Activated CD4-positive, CD25-positive, alpha-beta regulatory T cell treated with anti-CD3 and anti-CD28 coated beads, Interleukin-2, amount 50 U/mL, for 72 hours (primary cell): ENCODE measurements at places on chromosomes 13 and 19.

- no peak for DNase-seq
Measured at GRCh38 chr19:1612114-1613086, 7.1 kb upstream of the UQCR11 start.

- DNase-seq = no peak
Measured at GRCh38 chr19:14482172-14482941, 7.2 kb upstream of the PTGER1 start.

DNA sequence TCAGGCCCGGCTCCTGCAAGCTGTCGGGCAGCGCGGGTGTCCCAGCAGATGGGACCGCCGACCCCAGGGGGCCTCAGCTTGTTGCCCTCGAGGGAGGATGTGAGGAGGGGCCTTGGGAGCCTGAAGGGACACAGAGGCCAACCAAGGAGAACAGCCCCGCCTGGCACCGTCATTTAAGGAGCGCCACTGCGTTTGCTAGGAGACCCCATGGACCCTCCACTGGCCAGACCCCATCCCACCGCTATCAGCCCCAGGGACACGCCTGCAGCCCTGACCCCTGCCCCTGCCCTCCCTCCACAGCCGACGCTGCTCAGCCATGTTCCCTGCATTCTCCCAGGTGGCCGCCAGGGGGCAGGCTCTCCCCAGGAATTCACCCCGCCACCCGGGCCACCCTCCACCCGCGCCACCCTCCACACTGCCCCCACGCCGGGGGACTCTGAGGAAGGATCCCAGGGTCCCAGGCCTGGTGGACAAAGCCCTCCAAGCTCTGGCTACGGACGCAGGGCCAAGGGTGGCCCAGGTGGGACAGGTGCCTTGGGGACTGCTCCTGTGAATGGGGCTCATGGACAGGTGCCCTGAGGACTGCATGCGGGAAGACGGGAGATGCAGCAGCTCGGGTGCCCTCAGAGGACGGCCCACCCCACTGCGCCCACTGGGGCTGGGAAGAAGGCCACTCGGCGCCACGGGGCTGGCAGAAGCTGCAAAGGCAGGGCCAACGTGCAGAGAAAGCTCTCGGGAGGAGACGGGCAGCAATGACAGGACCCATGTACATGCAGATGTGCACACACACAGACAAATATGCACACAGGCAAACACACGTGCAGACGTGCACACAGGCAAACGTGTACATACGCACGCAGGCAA is 34.4 kb downstream of the PIP5K1C start:
- DNase-seq = peak; percentile 85

DNA sequence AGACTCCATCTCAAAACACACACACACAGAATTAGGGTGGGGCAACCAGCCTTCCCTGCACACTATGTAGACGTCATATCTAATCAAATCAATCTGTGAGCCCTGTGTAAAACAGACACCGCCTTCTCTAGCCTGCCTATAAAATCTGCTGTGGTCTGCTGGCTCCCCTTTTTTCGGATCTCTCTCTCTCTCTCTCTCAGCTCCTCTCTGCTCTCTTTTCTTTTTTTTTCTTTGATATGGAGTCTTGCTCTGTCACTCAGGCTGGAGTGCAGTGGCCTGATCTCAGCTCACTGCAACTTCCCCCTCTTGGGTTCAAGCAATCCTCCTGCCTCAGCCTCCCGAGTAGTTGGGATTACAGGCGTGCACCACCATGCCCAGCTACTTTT is 11.8 kb upstream of the CD70 start:
- no peak for DNase-seq

DNA sequence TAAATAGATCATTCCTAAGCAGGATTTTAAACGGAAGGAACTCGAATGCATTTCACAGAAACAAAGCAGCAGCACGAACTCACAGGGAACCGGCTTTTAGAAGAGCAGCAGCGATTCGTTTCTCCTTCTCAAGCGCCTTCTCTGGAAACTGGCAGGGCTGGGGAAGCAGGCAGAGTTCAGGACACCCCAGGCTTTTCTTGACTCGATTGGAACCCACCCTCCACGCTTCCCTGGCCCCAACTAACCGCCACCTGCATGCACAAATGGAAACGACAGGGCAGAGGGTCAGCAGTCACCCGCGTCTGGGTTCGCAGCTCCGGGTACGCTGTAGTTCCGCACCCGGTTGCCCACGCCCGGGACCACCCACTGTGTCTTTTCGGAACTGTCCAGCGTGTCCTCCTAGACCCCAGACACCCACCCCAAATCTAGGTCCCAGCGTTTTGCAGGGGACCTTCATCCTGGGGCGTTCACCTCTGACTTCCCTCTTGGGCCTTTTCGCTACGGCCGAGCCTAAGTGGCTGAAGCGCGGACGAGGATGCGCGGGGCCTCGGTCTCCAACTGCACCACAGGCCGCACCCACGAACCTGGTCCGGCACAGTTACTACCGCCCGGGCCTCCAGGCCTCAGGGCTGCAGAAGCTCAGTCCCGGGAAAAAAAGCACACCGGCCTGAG is 500 bp downstream of the ZFP30 start:
- no peak for DNase-seq

DNA sequence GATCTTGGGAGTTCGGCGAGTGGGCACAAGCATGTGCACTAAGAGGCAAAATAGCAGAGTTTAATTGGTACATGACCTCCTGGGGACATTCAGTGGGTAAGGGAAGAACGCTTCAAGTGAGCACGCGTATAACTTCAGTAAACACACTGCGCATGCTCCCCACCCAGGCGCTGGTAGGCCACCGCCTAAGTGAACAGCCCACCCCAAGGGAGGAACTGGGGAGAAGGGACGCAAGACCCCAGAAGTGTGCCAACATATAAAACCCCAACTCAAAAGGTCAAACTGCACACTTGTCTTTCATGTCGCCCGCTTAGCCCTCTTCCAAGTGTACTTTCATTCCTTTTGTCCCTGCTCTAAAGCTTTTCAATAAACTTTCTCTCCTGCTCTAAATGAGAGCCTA is 10.5 kb upstream of the NTN5 start:
- DNase-seq = no peak

GRCh38 chr19:13172346-13173138 is 22.3 kb downstream of the IER2 start:
- peak; percentile 63 for DNase-seq

GRCh38 chr13:51058461-51059167 is 52.5 kb downstream of the C13orf42 start:
- no peak for DNase-seq

- DNase-seq = no peak
Measured at GRCh38 chr19:32289566-32290210, 55.7 kb upstream of the ZNF507 start.

- DNase-seq = no peak
Measured at GRCh38 chr13:20188667-20189553, 3.8 kb downstream of the GJB2 start.

GRCh38 chr13:114248011-114248410 is 13.3 kb downstream of the CDC16 start:
- DNase-seq = no peak

DNA sequence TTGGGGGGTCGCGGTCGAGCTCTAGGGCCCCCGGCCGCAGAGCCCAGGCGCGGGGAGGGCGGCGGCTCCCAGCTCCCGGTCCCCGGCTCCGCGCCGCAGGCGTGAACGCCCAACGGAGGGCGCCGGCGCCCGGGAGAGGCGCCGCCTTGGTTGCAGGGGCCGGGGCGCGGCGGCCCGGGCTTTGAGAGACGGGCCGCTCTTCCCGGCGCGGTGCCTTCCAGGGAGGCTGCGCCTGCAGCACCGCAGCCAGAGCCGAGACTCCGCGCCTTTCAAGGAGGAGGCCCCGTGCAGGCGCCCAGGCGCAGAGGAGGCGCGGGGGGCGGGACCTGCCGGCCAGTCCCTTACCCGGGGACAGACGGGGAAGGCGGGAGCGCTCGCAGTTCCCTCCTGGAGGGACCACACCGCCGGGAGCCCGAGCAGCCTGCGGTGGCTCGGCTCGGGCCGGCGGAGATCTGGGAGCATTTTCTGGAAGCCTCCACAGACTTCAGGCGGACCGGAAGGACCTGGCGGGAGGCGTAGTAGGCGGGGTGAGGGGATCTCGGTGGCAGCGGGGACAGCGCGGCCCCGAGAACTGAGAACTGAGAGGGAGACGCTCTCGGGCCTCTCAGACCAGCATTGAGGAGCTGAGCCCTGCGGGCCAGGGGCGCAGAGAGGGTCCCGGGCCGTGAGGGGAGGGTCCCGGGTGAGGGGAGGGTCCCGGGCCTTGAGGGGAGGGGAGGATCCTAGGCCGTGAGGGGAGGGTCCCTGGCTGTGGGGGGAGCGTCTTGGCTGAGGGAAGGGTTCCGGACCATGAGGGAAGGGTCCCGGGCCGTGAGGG is 25.5 kb upstream of the MCF2L start:
- DNase-seq = peak; percentile 54

DNA sequence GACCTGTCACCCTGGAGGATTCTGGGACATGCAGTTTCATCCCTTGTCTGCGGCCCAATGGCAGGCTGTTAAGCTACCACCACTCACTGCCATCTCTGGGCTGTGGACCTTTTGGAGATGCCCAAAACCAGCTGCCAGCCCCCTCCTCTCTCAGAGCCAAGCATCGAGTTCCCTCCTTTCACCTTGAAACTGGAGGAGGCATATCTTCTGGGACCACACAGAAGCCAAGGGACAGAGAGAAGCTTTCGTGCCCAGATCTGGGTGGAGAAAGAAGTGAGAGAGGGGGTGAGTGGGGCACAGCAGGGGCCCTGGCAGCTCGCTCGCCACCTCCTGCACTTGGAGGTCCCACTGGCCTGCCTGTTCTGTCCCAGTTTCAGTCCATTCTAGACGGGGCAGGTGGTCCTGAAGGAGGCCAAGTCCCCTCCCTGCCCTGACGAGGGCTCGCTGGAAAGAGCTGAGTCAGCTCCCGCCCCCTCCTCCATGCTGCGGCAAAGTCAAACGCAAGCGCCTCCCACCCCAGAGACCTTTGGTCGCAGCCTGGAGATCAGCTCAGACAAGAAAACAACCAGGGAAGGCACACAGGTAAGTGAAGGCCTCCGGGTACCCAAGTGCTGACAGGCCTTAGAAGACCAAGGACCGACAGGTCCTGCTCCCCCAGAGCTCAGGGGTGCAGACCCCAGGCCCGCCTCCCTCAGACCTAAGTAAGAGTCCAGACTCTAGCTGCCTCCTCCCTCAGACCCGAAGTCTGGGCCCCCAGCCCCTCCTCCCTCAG is 3.8 kb downstream of the BCAT2 start:
- DNase-seq = no peak

DNA sequence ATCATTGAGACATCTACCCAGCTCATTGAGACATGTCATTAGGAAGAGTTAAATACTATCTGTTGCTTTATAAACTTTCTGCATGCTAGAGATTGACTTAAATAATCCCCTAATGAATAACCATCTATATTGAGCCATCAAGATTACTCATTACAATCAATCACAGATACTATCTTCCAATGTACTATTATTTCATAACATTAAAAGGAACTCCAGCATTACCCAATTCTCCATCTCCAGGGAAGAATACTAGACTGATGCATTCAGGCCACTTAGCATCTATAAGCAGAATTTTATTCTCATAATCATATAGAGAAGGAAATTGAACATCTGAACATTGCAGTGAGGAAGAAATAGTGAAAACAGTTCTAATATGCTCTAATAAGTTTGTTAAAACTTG is 8.0 kb downstream of the EPSTI1 start:
- DNase-seq = no peak

DNA sequence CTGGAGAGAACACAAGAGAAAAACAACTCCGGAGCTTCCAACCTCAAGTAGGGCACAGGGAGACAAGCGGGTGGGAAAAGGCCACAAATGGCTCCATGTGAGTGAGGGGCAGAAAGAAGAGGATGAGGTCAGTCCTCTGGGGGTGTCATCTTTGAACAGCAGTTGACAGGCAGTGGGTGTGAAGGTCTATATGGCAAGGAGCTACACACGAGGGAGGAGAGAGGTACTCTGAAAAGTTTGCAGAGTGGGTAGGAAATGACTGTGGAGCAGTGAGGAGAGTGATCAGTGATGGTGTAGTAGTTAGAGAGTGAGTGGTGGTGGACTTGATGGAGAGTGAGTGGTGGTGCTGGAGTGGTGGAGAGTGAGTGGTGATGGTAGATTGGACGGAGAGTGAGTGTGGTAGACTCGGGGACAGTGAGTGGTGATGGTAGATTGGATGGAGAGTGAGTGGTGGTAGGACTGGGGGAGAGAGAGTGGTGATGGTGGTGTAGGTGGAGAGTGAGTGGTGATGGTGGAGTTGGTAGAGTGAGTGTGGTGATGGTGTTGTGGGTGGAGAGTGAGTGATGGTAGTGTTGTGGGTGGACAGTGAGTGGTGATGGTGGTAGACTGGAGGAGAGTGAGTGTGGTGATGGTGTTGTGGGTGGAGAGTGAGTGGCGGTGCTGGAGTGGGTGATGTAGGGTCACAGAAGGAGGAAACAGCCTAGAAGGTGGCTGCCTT is 4.0 kb downstream of the TFDP1 start:
- no peak for DNase-seq

GRCh38 chr19:11475861-11476260 is 5.0 kb downstream of the ELAVL3 start:
- DNase-seq = no peak

DNA sequence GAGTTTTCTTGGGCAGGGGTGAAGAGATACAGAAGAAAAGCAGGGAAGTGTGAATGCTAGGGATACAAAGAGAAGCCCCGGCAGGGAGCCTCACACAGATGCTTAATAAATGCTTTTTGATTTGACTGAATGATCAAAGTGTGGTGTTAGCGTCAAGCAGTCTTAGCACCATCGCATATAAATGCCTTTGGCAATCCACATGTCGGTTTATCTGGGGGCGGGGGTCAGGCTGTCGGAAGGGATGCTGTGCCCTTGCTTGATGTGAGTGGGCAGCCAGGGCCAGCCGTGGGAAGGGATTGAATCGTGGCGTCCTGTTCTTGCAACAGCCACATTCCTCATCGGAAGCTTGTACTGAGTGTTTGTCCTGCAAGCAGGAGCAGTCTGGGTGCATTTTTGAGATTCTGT is 173.1 kb downstream of the LACC1 start:
- no peak for DNase-seq

DNA sequence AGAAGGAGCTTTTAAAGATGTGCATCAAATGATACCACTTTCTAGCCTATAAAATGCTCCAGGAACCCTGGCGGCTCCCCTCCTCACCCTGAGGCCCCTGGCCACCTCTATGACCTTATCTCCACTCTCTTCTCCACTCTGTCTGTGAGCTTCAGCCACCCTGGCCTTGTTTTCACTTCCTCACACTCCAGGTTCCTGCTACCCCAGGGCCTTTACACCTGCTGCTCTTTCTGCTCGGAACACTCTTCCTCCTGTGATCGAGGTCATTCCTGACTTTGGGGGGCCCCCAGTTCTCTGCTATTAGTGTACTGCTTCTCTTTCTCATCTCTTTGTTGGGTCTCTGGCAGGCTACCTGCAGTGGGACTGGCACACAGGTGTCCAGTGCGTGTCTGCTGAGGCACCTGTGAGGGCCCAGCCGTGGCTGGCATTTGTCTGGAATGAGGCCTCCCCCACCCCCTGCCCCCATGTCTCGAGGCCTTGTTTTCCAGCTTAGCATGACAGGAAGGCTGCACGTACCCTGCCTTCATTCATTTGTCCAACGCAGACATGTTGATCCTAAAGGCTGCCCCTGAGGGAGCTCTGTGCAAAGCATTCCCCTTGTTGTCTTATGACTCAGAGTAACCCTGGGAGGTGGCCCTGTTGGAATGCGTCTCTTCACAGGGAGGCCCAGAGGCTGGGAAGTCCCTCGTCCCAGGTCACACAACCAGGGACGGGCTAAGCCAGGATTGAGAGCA is 2.3 kb downstream of the DDA1 start:
- DNase-seq = no peak

- DNase-seq = no peak
Measured at GRCh38 chr19:20102097-20102496, 24.3 kb downstream of the ZNF90 start.
